Stimulated activated CD8-positive, alpha-beta memory T cell treated with anti-CD3 and anti-CD28 coated beads, Interleukin-7, amount 100 ng/mL, for 4 hours (primary cell): ENCODE measurements at places on chromosomes 4 and X.

DNA sequence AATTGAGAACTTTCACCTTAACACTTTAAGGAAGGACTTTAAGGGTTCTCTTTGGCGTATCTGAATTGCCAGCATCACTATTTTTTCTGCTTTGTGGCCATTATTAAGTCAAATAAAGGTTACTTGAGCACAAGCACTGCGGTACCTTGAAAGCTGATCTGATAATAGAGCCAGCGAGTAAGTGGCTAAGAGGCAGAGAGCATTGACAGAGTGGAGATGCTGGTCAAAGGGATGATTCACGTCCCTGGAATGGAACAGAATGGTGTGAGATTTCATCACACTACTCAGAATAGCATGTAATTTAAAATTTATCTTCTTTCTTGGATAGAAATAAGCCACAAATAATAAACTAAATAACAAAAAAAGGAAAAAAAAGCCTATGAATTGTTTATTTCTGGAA lies 57.1 kb upstream of the NPFFR2 start:
- DNase-seq, result no peak

GRCh38 chr4:167114416-167114971 lies 119.8 kb downstream of the SPOCK3 start:
- no peak for DNase-seq

DNA sequence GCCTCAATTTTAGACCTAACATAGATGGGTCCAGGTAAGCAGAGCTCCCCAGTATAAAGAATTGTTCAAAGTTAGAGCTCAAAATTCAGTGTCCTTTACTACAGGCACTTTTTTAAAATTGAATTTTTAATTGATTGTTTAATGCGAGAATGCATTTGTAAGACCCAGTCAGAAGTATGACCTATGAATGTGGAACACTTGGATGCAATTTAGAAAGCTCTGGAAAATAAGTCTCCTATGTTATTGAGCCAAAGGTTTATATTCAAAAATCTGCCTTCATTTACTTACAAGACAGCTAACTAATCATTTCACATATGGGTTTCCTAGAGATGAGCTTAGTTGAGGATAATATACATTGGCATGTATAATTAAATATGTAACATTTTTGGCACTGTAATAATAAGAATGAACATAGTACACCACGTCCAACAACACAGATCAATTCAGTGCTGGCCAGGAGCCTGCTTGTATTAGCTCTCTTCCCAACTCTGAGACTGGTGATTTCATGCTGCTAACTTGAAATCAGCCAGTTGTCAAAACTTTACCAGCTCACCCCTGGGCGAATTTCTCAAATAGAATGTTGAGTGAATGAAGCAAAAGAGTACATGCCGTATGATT lies 197.2 kb upstream of the NPY2R start:
- no peak for DNase-seq

- no peak for DNase-seq
Measured at GRCh38 chr4:79620617-79621016, 212.6 kb upstream of the GK2 start.

- no peak for DNase-seq
Measured at GRCh38 chrX:70549429-70549828, 104.8 kb downstream of the DLG3 start.

DNA sequence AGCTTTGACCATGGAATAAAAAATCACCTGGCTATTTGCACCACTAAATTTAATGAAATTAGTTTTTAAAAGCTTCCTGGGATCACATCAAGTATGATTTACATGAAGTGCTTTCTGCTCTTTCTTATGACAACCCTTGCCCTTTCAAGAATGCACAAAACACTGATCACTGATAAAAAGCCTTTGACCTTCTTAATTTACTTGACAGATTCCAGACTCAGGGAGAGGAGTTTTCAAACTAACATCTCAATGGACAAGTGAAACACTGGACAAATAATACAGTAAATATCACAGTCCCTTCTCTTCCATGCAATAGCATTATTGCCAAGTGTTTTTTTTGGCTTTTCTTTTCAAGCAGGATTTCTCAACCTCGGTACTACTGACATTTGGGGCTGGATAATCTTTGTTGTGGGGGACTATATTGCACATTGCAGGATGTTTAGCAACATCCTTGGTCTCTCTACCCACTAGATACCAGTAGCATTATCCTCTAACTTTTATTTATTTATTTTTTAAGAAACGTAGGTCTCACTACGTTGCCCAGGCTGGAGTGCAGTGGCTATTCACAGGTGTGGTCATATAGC lies 86.3 kb downstream of the ZNF827 start:
- no peak for DNase-seq

- no peak for DNase-seq
Measured at GRCh38 chr4:138938366-138938690, 77.3 kb upstream of the NOCT start.
